ENCODE measurements at places on chromosomes 13 and 19.

- DNase-seq, result peak; percentile 41
Observed at GRCh38 chr19:6423499-6424194, 964 bp downstream of the KHSRP start.

DNA sequence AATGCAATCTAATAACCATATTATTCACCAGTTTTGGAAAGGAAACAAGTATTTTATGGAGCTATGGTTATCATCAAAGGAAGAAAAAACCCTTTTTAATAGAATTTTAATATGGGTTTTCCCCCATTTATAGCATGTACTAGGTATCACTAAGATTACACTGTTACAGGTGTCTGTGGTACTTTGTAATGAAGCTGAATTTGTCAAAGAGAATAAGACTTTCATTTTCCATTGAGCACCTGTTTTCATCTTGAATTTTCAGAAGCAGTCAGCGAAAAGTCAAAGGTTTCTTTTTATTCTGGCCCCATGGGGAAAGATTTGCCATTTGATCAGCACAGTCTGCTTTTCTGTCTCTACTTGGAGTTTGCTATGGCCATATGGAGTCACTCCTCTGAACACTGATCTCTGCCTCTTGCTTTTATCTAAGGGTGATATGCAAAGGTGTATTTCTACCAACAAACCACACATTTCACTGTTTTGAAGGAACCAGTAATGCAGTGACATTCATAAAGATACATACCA is 590.0 kb downstream of the DCT start:
- DNase-seq, result no peak

GRCh38 chr13:40668335-40668734 is 1.9 kb upstream of the FOXO1 start:
- no peak for DNase-seq

- no peak for DNase-seq
Observed at GRCh38 chr19:397321-397720, 11.6 kb downstream of the C2CD4C start.

GRCh38 chr13:58343076-58343475 is 711.5 kb downstream of the PCDH17 start:
- DNase-seq, result peak; percentile 35

GRCh38 chr19:21328406-21328805 is 804 bp downstream of the ZNF708 start:
- peak; percentile 2 for DNase-seq

- DNase-seq, result no peak
Observed at GRCh38 chr19:48342841-48343540, 17.6 kb downstream of the EMP3 start.

GRCh38 chr13:27826379-27827353 is 34.4 kb downstream of the GSX1 start:
- peak; percentile 75 for DNase-seq

All from fibroblast of upper back skin (primary cell).